D721Med (cell line): ENCODE measurements at places on chromosomes 6 and 20.

DNA sequence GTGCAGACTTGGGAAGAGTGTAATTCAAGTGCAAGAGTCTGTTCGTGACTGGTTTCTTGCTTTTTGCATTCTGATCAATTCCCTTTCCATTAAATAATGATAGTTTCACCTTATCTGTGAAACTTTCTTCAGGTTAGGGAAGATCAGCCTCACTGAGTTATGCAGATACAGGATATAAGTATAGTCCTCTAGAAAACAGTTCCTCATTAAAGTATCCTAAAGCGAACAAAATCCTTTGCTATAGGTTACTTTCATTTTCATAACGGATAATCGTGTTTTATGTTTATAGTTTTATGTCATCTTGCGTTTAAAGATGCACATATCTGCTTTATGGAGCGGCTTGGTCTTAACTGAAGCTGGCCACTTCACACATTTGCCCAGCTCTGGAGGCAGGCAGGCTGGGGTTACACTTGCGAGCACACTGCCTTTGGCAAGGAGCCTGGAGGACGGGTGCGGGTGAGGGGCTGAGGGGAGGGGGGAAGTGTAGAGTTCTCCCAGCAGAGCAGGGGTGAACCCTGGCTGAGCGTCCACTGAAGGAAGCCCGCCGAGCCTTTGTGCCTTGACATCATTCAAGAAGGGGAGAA, 123.5 kb upstream of the IFNGR1 start:
- no peak for DNase-seq

DNA sequence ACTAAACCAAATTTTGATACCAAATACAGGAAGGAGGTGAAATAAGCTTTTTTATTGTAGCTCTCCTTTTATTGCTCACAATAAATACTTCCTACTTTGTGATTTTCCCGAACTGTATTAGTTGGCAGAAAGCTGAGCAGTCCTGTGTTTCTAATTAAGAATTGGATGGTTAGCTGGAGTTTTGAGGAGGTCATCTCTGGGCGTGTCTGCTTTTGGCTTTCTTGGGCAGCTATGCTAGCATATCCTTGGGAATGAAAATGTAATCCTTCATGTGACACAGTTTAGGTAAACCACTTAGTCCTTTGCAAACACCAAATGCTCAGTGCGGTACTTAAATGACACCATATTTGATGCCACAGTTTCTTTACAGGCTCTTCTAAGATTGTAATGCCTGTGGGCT, 67.5 kb downstream of the MTHFD1L start:
- no peak for DNase-seq

GRCh38 chr20:64030371-64031134, 5.4 kb upstream of the C20orf204 start:
- no peak for DNase-seq

GRCh38 chr20:51402201-51402600, 140.3 kb downstream of the NFATC2 start:
- DNase-seq, result no peak
